ENCODE measurements at places on chromosomes 12 and 14.

- no peak for DNase-seq
These were observed 21.0 kb upstream of the PPP1R13B start for GRCh38 chr14:103868242-103868897.

GRCh38 chr14:23544511-23545447, 6.8 kb downstream of the ZFHX2 start:
- no peak for DNase-seq

GRCh38 chr12:64699504-64700115, 59.6 kb downstream of the GNS start:
- DNase-seq: no peak

DNA sequence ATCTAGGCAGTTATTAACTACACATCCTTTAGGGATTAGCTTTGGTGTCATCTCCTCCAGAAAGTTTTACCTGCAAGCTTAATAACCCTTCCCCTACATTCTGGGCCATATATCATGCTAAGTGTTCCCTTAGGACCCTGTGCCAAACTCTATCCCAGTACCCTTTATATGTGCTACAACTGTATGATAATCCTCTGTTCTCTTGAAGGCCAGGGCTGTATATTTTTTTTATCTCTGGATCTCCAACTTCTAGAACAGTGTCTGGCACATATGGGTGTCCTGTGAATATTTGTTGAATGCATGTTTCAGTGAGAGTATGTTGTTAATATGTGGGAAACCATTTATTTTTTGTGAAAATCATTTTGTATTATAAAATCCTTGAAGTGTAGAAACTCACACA, 106.7 kb downstream of the PPM1A start:
- no peak for DNase-seq

- no peak for DNase-seq
These were observed 34.4 kb downstream of the PPTC7 start for GRCh38 chr12:110548678-110549077.

- DNase-seq: no peak
These were observed 143.5 kb upstream of the AMIGO2 start for GRCh38 chr12:47223031-47223847.

GRCh38 chr12:96049101-96049500, 13.7 kb upstream of the LTA4H start:
- DNase-seq: no peak
